ENCODE measurements at places on chromosomes 6 and 20.

DNA sequence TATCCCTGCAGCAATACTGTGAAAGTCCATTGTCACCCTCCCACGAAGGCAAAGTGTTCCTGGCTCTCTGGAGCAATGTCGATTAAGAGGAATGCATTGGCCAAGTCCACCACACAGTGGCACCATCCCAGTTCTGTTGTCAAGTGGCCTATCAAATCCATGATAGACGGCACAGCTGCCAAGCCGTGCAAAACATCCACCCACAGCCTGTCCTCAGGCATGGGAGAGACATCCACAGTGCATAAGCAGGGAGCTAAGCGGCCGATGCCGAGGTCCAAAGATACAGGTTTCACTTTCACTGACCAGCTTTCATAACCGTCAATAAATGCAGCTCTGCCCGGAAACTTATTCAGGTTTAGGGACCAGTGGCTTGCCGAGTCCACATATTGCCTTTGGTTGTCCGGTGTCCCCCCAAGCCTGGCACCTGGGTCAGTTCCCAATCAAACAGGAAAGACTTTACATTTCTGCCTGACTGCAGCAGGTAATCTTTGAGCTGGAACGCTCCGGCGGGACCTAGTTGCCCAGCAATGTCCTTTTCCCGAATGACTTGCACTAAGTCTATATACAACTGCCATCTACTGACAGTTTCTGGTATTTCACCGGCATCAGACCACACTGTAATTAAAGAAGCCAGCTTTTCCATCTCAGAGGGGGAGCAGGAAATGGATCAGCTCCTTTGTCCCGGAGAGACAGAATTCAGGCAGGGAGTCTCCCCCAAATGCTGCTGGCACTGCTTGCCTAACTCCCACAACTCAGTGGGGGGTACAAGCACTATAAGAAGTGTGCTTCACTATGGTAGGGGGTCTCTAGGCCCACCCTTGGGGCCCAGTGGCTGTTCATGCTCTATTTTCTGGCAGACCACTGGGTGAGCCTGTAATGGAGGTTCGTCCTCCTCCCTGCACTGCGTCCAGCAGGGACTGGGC, 6.3 kb downstream of the ZKSCAN3 start:
- DNase-seq = peak; percentile 94

DNA sequence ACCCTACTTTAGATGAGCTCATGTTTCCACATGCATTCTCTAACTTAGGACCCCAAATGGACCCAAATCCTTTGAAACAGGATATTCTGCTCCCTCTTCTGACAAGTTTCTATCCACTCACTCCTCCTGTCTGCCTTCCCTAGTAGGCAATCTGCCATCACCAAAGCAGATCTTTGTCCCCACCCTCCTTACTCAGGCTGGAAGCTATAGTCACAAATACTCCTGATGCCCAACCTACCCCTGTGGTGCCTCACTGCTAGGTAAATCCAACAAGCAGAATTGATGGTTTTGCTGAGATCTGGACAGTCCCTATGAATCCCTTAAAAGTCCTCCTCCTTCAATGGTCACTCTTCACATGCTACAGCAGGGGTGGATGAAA, 21.7 kb downstream of the ELOVL5 start:
- DNase-seq = peak; percentile 65

GRCh38 chr6:22925920-22926789, 356.8 kb downstream of the HDGFL1 start:
- DNase-seq = no peak

DNA sequence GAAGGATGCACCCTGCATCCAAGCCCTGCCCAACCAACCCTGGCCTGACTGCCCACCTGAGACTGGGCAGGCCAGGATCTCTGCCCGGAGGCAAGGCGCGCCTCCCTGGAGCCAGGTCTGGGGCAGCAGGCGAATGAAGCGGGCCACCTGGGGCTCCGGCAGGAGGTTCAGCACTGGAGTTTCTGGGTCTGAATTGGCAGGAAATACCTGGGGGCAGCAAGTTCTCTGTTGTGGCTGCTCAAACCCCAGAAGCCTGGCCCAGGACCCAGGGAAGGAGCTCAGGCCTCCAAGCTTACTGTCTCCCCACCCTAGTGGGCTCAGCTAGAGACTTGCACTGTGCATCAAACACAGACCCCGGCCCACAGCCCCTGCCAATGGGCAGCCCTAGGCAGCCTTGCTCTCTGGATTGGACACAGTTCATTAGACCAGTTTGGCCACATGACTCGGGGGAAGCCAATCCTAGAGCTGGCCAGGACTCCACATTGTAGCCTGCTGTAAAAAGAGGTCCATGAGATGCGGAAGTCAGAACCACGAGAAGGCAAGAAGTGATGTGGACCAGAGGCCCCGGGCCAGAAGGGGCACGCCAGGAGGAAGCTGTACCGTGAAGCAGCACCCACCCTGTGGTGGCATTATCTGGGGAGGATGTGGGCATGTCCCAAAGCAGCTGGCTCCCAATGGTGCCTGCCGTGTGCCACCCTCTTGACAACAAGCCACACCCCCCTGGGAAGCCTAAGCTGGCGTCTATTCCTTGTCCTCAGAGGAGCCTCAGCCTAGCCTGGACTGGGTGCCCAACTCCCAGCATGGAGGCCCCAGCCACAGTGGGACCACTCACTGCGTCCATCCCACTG, 3.1 kb downstream of the CPXM1 start:
- peak; percentile 15 for DNase-seq

DNA sequence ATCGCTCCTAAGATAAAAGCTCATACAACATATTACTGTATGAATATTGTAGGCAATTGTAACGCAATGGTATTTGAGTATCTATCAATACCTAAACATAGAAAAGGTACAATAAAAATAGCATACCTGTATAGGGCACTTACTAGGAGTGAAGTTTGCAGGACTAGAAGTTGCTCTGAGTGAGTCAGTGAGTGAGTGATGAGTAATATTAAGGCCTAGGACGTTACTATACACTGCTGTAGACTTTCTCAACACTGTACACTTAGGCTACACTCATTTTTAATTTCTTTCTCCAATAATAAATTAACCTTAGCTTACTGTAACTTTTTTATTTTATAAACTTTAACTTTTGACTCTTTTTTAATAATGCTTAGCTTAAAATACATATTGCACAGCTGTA, 546.9 kb downstream of the HACE1 start:
- no peak for DNase-seq

GRCh38 chr20:31746068-31746878, 7.2 kb downstream of the TPX2 start:
- DNase-seq = no peak

DNA sequence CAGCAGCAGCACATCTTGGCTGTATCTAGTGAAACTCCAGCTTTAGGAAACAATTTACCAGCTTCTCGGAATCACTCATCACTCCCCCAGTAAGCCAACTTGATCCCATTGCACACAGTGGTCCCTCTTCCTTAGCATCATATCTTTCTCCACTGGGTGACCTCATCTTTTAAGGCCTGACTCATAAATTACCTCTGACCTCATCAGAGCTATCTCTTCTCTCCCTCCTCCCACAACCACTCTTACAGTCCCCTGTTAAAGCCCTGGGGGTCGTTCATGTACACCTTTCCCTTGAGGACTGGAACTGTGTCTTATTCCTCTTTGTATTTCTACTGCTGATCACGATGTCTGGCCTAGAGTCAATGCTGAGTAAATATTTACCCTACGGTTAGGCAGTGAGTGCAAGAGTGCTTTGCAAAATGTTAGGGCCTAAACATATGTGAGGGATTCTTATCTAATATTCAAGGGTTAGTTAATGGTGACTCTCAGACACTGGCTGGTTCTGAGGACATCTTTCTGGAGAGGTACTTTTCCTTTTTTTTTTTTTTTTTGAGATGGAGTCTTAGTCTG, 187.2 kb downstream of the LRFN2 start:
- no peak for DNase-seq

DNA sequence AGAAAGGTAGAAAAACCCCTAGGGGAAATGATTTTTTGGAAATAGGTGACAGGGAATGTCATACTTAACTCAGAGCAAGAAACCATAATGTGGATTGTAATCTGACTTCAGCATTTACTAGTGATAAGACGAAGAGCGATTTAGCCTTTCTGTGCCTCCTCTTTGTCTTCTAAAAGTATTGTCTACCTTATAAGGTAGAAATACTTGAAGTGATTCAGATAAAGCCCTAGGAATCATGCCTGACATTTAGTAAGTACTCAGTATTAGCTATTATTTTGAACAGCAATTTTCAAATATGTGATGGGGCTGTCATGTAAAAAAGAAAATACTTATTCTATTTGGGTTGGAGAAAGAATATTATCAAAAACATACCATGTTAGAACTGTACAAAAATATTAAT, 525.9 kb upstream of the EYS start:
- no peak for DNase-seq

DNA sequence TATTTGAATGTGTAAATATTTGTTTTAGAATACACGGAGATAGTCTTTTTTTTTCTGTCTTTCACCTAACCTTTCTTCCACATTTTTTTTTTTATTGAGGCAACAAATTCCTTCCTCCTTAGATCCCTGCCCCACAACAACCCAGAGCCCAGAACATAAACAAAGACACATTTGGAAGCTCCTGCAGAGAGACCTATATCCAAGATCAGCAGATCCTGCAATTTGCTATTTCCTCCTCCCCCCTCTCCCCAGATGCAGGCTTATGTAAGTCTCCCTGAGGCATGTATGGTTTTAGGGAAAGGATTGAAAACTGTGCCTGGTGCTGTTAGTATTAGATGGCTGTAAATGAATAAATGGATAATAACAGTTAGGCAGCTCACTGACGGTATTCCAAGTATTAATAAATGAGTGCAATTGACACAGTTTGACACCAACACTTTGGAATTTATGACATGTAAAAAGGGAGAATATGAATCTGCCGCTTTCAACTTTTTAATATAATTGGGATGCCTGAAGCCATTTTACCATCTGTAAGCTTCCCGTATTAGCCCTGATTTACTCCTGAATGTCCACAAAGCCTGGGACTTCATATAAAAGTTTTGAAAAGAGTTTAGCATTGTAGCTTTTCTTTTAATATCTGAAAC, 608.3 kb upstream of the CITED2 start:
- DNase-seq = no peak

DNA sequence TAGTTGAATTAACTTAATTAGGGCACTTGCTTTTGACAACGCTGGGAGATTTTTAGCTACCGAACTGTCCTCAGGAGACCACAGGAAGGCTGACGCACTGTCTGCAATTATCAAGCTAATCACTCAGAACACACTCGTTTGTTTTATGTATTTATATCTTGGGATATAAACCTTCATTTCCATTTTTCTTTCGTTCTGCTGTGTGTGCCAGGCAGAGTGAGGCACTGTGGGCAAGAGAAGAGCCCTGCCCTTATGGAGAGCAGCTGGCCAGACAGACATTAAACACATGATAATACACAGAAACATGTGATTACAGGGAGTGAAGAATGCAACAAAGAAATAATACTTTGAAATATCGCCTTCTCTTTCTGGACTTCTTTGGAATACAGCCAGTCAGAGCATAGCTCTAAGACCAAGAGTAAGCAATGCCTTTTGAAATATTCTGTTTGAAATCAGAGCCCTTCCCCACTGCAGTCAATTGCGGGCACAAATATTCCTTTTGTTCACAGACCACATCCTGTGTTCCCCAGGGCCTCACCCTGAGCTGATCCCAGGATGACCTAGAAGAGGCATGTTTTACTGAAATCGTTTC, 96.8 kb downstream of the ANKRD60 start:
- DNase-seq = no peak

- no peak for DNase-seq
These were observed 32.1 kb upstream of the CENPW start for GRCh38 chr6:126307849-126308248.

DNA sequence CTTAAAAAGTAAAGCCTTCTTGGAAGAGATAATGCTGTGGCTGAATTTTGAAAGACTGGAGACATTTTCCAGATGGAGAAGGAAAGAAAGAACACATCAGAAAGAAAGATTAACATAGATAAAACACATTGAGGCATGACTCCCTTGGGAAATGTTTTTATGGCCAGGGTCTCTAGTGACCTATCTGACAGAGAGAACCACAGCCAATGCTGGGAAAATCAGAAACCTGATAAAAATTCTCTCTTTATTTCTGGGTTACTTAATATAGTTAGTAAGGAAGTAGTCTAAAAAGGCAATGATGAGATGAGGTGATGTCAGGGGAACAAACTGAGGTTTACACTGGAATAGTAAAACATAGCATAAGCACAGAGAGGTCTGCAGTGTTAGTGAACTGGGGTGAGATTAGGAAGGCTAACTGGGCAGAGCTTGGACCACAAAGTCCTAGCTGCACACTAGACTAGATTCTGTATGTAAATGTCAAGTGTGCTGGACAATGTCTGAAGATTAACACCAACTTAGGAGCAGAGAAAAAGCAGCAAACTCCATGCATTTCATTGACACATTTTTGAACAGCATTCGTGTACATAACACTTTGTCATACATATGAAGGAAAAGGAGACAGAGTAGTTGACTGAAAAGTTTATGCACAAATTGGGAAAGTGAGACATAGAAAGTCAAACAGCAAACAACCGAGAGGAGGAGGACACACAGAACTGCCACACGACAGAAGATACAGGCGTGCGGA, 31.0 kb downstream of the ELOVL2 start:
- no peak for DNase-seq

DNA sequence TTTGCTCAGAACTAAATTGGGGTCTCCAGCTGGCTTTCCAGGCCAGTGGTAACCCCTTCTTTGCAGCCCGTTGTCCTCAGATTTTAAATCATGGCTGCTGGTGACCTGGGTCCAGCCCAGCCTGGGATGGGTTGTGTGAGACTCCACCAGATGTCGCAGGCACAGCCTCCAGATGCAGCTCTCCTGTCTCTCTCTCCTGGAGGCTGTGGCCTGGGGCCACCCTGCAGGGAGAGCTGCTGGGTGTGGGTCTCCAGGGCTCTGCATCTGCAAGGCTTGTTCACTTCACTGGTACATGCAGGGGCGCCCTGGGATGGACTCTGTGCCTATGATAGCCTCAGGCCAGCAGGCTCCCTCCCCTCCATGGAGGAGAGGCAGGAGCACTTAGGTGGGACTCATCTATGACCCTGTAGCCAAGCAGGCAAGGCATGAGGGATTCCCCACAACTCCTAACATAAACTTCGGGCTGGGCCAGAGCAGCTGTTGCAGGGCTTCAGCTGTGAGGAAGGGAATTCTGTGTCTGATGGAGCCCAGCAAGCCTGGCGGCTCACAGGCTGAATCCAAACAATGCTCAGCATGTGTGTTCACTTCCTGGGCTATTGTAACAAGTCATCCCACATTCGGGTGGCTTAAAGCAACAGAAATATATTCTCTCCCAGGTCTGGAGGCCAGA, 94.7 kb upstream of the NXT1 start:
- DNase-seq = no peak

DNA sequence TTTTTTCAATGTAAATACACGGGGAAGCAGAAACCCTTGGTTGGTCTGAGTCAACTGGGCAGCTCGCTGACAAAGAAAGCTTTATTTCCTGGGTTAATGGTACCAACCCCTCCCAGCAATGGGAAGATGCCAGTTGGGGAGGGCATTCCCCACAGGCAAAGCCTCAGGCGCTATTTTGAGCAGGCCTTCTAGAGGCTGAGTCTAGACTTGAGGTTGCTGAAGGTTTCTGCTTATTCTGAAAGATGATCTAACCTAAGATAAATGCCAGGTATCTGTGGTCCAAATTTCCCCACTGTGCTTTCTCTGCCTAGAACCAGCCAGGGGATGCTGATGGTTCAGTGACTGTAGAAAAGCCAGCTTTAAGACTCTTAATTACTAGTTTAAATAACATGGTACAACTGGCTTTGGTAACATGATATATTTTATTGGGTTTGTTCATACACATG, 172.5 kb upstream of the JARID2 start:
- no peak for DNase-seq

- DNase-seq = no peak
These were observed 29.9 kb downstream of the EZR start for GRCh38 chr6:158789115-158789917.

Data from hematopoietic multipotent progenitor cell treated with erythropoietin and hydrocortisone succinate and interleukin-3 and kit ligand, for 6 days (in vitro differentiated cells).